GM20000 (cell line): ENCODE measurements at places on chromosomes 16 and 17.

DNA sequence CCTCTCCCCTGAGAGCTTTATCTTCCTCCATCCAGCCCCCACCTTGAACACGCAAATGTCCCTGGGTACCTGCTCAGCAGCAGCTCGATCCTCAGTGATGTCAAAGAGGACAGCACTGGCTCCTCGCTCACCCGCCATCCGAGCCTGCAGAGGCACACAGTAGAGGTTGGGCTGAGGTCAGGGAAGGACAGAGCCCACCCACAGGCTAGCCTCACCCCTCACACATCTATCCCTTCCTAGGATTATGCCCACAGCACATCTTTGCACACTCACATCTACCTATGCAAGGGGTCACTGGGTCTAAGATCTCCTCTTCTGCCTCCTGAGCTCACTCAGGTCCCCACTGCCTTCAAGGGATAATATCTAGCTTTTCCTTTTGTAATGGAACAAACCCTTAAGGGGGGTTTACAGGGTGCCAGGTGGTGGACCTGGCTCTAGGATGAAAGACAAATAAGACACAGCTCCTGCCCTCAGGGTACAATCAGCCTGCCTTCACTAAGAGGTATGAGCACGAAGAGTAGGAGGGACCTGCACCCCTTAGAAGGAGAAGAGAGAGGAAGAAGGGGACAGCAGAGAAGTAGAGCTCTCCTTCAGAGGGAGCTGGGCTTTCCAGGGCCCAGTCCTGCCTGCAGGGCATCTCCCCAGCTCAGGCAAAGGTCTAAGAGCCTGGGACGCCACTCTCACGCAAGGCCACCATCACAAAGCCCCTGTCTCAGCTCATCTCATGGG lies 11.6 kb upstream of the SUPT4H1 start:
- no peak for DNase-seq

DNA sequence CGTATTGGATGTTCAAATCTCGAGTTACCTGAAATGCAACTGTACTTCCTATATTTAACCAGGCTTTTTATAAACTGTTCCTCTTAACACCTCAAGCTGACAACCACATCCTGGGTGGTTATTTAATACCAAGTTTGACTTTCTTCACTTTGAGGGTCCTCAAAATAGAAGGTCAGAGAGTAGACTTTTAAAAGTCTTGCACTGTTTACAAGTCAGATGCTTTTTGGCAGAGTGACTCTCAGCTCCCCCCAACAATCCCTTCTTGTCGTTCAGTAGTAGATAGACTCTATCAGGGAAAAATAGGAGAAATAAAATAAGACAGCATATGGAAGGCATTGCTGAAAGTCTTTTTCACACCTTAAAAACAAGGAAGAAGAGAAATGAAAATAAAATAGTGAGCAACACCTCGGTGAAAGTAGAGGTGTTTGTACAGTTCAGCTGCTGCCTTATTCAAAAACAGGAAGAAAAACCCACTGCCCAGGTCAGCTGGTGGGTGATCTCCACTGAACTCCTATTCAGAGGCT lies 650.4 kb downstream of the WWOX start:
- DNase-seq: no peak

GRCh38 chr16:1282324-1282973 lies 26.6 kb downstream of the TPSD1 start:
- DNase-seq: no peak

GRCh38 chr16:68069511-68070248 lies 15.5 kb upstream of the NFATC3 start:
- DNase-seq: no peak

GRCh38 chr17:17201271-17201670 lies 4.9 kb downstream of the PLD6 start:
- no peak for DNase-seq

DNA sequence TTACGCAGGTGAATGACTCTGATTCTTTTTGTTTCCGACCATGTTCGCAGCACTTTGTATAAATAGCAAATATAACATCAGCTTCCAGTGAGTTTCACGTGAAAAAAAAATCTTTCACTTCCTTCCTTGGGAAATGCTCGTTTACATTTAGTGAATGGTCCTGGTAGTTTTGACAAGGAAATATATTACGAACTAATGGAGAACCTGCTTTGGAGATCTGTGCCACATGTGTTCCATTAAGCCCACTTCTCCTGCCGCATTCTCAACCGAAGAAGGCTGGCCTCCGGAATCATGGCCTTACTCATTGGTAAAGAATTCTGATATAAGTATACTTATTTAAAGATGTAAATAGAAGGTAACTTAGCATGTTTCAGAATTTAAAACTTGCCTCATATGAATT lies 3.6 kb downstream of the CRAMP1 start:
- no peak for DNase-seq

GRCh38 chr16:54213322-54213721 lies 73.3 kb downstream of the IRX3 start:
- no peak for DNase-seq

DNA sequence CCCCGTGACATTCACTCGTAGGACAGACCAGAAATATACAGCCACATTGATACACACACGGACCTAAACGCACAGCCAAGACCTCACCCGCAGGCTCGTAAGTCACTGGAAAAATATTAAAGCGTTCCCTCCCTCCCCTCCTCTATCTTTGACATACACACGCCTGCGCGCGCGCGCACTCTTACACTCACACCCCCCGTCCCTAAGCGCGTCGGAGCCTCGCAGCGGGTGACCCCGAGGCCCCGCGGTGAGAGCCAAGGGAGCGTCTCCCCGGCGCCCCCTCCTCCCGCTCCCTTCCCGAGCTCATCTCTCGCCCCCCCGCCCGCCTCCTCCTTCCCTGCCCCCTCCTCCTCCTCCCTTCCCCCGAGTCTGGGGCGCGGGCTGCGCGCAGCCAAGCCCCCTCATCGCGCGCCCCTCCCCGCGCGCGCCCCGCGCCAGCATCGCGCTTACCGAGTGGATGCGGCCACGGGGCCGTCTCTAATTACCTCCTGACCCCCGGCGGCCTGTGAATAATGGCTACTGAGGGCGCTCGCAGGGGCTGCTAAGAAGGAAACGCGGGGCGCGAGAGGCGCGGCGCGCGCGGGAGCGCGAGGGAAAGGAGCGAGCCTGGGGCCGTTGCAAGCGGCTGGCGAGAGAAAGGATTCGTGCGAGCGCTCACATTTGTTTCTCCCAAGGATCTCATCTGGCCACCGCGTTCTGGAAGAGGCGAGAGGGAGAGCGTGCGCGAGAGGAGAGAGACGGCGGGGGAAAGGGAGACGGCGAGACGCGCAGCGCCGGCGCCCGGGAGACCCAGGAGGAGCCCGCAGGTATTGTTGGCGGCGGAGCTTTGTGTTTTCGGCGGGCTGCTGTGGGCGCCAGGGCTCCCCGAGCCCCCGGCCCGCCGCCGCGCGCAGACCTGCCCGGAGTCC lies 42.4 kb downstream of the RAI1 start:
- DNase-seq: peak; percentile 82

DNA sequence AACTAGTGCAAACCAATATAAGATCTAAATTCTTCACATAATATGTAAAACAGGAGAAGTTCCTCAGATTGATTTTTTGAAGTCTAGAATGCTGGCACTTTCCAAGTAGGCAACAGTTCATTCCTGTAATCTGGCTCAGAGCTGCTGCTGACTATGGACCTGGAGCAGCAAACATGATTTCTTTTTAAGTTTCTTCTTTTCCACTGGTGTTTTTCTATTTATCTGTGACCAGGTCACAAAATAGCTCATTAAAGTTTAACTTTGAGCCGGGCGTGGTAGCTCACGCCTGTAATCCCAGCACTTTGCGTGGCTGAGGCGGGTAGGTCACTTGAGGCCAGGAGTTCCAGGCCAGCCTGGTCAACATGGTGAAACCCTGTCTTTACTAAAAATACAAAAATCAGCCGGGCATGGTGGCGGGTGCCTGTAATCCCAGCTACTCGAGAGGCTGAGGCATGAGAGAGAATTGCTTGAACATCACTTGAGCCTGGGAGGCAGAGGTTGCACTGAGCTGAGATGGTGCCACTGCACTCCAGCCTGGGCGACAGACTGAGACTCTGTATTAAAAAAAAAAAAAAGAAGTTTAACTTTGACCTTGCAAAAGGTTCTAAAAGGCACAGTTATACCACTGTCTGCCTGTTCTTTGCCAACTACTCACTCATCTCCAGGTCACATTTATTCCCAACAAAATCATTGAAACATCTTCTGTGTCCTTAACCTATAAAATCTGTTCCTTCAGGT lies 29.4 kb upstream of the SLC13A2 start:
- no peak for DNase-seq

GRCh38 chr17:66542967-66543520 lies 240.6 kb downstream of the PRKCA start:
- DNase-seq: no peak

GRCh38 chr16:67264277-67264676 lies 15.1 kb upstream of the PLEKHG4 start:
- DNase-seq: no peak

GRCh38 chr16:48936811-48937210 lies 326.8 kb upstream of the N4BP1 start:
- no peak for DNase-seq

- DNase-seq: no peak
Measured at GRCh38 chr17:83196024-83196365, 116.6 kb downstream of the METRNL start.

DNA sequence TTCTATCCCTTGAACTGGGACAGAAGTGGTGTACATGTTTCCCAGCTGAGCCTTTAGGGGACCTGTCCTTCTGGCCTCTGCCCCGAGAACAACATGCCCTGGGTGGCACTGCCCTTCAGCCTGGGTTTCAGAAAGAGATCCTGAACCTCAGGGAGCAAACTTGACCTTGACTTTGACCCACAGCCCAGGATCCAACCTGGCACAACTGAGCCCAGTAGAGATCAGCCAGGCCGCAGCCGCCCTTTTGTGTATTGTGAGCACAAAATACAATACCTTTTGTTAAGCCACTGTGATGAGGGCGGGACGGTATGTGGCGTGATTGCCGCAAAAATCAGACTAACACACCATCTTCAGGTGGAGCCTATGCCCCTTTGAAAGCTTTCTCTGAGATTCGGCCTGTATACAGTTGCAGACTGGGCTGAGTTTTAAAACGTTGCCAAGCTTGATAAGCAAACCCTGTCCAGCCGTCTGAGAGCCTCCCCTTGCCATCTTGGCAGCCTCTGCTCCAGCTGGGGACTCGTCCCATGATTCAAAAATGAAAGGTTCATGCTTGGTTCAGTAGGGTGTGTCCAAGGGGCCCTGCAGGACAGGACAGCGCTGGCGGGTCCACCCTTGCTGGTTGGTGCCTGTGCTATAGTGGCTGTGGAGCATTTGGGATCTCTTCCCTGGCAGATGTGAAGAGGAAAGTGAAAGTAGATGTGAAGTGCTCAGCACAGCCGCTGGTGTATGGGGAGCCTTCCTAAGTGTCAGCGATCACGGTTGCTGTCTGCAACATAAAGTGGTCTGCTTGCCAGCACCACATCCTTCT lies 40.3 kb downstream of the FOXL1 start:
- DNase-seq: no peak

DNA sequence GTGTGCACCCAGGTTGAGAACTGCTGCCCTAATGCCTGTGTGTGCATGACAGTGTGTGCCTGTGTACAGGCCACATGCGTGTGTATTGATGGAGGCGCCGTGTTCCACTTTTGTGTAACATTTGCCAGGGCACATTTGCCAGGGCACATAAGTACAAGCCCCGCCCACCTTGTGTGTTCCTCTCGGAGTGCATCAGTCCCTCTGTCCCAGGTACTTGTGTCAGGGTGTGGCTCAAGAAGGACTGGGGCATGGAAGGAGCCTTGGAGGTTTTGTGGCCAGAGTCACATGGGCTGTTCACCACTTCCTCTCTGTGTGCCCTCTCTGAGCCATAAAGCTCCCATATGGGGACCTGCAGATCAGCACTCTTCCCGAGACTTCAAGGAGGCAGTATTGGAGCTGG lies 73.9 kb downstream of the MRM1 start:
- no peak for DNase-seq

DNA sequence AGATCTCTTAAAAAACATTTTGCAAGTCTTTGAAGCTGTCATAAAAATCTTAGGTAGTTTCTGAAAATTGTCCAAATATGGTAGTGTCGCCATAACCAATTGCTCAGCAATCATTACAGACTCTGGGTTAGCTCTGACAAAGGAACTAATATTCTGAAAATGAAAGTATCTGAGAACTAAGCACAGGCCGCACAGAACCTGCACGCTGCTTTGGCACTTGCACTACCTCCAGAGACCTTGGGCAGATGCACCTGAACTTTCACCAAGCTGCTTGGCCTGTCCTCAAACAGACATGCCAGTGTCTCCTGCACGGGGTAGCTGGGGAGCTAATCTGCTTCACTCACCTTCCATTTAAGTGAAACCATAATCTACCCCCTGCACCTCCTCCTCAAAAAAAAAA lies 317.0 kb downstream of the MAF start:
- no peak for DNase-seq

DNA sequence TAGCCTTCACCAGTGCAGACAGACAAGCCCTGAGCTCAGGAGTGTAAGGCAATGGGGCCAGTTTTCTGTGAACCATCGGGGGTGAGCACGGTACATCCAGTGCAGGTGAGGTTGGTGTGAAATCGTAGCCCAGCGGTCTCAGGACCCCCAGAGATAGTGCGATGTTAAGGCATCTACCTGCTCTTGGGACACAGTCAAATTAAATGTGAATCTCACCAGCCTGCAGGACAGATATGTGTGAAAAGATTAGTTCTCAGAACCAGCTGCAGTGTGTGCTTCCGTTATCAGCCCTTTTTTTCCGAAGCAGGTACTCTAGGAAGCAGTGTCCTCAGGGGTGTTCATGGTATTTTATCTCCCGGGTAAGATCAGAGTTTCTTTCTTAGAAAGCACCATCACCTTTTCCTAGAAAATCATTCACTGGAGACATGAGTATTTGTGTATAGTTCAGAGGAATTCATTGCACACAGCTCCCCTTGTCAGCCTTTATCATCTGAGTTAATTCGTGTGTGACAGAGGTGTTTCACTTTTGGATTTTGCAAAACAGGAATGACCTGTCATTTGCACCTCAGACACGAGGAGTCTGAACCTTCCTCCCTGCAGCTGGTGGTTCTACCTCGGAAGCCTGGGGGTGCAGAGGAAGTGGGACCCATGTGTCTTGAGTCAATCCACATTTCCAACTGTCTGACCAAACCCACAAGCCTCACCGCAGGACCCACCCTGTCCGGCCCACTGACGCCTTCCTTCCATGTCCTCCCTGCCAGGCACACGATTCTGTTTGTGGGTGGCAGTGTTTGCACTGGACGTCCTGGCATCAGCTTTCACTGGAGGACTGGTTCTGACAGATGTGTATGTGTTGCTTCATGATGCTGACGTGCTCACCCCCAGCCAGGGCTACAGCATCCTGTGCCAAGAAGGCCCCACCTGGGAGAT lies 107.8 kb downstream of the CLEC16A start:
- peak; percentile 63 for DNase-seq

GRCh38 chr16:53024045-53024444 lies 28.7 kb downstream of the CHD9NB start:
- no peak for DNase-seq

DNA sequence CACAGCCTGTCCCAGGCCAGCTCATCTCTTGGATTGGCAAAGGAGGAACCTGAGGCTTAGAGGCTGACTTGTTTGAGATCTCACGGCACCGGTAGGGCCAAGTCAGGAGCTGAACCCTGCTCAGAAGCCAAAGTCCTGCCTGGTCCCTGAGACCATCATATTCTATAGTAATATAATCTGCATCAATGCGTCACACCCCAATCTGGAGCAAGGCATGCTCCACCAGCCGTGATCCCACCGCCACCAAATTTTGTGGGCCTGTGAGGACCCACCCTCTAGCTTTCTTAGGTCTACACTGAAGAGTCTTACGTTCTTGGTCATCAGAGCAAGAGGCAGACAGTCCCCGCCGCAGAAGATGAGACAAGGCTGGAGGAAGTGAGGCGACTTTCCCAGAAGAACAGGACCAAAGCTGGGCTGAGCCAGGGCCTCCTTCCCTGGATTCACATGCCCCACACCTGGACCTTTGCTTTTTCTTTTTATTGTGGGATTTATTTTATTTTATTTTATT lies 2.7 kb downstream of the SULT1A1 start:
- DNase-seq: no peak

GRCh38 chr17:31293581-31293980 lies 3.5 kb downstream of the OMG start:
- DNase-seq: no peak
